ENCODE measurements at places on chromosomes 1 and 21.

DNA sequence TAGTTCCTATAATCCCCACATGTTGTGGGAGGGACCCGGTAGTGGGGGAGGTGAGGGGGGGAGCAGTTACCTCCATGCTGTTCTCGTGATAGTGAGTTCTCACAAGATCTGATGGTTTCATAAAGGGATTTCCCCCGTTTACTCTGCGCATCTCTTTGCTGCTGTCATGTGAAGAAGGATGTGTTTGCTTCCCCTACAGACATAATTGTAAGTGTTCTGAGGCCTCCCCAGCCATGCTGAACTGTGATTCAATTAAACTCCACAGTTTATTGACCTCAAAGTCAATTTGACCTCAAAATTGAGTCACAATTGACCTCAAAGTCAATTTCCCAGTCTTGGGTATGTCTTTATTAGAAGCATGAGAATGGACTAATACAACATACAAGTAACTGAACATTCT is 19.7 kb downstream of the DPH5 start:
- no peak for DNase-seq

DNA sequence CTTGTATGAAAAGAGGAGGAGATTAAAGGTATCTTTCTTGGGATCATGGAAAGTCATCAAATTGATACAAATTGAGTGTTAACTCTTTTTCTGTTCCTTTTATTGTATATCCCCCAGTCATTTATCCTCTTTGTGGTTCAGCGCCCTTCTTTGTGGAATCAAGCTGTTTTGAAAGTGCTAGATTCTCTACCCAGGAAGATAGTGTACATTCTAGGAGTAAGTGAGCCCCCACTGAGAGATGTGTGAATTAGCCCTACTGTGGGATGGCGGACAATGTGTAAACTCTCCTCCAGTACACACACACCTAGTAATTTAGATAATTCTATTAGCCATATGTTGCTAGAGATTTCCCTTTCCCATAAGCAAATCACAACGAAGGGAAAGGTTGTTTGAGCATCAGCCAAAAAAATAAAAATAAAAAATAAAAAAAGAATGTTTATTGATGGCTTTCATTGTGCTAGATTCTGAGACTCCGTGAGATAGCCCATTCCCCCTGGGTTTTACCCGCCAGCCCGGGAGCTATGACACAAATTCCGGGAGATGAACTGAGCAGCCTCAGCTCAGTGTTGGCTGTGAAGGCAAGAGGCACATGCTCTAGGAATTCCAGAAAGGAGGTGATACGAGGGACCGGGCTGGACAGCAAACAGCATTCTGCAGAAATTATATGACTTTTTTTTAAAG is 378.4 kb upstream of the RUNX1 start:
- no peak for DNase-seq

GRCh38 chr1:61182049-61182448 is 99.7 kb downstream of the NFIA start:
- DNase-seq, result no peak

DNA sequence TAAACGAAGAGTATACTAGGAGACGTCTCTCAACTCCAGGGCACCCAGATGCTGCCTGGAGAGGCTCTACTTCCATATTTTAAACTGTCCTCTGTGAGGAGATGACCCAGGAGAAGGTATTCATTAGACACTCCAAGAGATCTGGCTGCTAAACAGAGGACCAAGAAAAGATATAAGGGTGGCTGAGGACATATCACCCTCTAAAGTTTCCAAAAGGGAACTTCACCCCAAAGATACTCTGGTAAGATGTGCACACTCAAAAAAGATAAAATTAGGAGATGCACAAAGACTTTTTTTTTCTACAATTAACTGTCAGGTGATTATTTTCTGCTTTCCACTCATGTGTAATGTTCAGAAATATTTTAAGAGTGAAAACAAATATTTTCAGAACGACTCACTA is 1.4 kb downstream of the ZNF670 start:
- no peak for DNase-seq

DNA sequence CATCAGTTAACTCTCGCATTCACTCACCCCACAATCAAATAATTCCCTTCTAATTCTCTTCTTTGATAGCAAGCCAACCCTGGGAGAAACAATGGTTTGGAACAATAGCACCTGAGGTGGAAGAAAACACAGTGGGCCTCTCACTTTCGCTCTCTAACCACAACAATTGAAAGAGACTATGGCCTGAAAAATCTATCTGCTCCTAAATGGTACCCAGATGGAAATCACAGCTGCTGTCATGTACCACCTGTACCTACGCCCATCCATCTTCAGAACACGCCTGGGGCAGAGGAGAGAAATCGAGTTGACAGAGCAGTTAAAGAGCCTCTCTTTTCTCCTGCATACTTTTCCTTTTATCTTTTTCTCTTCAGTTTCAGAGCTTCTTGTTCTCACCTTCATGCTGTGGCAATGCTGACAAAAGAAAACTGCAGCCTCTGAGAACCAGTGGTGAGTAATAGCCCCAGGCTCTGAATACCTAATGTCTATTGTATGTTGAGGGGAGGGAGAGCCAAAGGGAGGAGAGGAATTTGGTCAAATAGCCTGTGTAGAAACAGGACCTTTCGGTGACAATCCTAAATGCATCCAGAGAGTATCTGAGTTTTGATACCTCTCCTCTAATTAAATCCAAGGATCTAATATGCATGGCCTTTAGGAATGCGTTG is 57.7 kb downstream of the ZC3H11B start:
- DNase-seq, result peak; percentile 80

- DNase-seq, result no peak
Observed at GRCh38 chr1:2528966-2529783, 888 bp downstream of the HES5 start.

GRCh38 chr1:15843826-15844572 is 3.5 kb upstream of the SPEN start:
- DNase-seq, result peak; percentile 67

GRCh38 chr1:110265186-110265585 is 55.1 kb downstream of the KCNC4 start:
- DNase-seq, result no peak

DNA sequence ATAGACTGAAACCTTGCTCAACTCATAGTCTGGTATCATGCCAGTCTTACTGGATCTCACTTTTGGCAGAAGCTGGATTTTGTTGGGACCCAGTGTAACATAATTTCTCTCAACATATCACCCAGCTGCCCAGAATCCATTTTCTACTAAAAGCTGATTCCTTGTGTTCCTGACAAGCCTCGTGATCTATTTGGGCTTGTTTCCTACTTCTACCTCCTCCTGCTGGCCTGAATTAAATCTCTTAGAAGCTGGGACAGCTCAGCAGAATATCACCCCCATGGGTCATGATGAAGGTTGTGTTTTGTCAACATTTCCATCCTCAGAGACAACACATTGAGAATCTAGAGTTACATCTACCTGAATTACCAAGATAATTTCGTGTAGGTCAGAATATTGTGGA is 7.7 kb downstream of the GOLT1A start:
- no peak for DNase-seq

- no peak for DNase-seq
Observed at GRCh38 chr1:227886993-227887696, 60.6 kb downstream of the WNT9A start.

DNA sequence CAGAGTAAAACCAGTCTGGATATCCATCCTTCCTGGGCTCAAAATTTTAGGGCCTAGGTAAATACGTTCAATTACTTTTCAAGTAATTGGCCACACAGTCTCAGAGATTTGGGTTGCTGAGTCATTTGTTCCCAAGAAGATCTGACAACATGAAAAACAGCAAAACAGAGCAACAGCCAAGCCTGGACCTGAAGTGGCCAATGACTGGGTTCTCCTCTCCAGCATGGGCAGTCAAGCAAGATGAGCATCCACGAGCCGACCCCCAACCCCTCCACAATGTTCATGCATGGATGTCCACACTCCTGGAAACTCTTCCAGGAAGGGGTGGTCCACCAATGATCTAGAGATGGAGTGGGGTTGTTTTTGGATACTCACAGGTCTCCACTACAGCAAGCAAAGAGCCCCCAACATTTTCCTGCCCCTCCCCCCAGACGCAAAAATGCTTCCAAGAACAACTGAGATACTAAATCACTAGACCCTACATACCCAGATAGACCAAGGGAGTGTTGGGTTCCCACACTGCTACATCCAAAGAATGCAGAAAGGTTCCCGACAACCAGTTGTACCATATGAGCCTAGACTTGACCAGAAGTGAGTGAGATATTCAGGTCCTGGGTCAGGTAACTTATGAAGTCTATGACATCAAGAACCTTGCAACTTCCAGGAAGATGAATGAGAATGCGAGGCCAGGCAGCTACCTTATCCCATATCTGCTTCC is 73.0 kb downstream of the CD46 start:
- DNase-seq, result no peak

DNA sequence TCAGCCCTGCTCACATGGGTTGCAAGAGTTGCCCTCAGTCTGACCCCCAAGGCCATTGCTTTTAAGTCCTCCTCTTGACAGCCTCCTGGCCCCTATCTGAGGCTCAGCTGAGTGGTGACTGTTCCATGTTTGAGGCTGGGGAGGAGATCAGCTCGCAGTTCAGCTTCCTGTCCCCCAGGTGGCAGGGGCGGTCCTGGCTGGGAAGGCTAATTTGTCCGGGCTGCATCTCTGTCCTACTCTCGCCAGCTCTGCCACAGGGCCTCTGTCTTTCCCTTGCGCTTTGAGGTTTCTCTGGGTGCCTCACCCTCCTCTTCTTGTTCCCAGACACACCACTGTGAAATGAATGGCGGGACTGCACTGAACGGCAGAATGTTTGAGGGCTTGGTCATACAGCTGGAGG is 157.3 kb downstream of the KCNJ6 start:
- DNase-seq, result peak; percentile 20

GRCh38 chr1:109185357-109185756 is 28.4 kb upstream of the SARS1 start:
- no peak for DNase-seq

DNA sequence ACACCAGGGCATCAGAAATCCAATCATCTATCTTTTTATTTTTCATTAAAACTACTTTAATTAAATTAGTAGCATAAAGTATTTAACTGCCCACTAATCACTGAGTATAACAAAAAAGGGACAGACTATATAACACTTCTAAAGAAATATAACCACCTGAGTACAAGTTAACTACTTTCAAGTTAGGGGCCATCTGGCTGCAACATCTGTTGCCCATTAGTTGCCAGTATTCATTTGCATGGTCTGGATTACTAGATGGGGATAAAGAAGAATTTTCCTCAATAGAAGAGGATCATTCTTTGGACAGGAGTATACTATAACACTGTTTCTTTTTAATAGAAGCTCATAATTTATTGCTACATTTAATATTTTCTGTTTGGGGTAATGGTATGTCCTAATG is 446.4 kb downstream of the AMY1C start:
- no peak for DNase-seq

- DNase-seq, result peak; percentile 73
Observed at GRCh38 chr1:209150114-209150513, 433.4 kb upstream of the CAMK1G start.

- no peak for DNase-seq
Observed at GRCh38 chr1:15393475-15394257, 16.0 kb upstream of the EFHD2 start.

DNA sequence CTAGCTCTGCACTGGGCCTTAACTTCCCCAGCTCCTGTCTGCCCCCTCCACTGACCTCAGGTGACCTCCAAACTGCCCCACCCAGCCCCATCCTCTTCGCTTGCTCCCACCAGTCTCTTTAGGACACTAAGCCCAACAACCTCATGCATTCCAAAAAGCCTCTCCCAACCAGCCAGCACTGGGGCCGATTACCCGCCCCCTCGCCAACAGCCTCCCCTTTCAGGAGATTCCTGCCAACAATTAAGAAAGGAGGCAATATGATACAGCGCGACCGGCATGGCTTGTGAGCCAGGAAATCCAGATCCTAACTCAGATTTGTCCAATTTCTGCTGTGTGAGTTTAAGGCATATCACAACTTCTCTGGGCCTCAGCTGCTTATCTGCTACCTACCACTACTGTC is 14.7 kb downstream of the KANK4 start:
- no peak for DNase-seq

DNA sequence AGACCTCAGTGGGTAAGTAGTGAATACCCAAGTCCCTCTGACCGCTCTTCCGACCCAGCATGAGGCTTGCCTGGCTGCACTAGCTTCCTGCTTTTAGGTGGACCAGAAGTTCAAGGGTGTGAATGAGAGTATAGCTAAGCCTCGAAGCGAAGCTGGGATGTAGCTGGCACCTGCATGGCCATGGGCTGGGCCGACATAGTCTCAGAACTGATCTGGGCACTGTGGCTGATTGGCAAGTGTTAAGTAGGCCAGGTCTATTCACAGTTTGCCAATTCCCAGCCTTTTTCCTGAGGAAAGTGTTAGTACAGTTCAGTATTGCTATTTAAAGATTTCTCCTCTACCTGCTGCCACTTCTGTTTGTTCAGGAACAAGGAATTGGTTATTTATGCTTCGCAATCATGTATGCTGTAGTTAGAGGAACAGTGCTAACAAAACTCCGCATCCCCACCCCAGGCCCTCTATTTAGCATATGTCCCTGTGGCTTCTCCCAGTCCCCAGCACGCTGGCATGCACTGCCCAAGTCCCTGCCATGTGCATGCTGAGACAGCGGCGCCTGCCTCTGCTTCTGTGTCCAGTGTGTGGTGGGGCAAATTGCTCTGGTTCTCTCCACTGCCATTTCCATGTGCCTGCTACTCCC is 16.3 kb downstream of the SPATA46 start:
- DNase-seq, result no peak

DNA sequence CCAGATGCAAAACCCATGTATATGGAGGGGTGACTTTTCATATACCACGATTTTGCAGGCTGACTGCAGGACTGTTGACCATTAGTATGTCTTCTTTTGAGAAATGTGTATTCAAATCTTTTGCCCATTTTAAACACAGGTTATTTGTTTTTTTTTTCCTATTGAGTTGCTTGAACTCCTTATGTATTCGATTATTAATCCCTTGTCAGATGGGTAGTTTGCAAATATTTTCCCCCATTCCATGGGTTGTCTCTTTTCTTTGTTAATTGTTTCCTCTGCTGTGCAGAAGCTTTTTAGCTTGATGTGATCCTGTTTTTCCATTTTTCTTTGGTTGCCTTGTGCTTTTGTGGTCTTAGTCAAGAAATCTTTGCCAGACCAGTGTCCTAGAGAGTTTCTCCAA is 24.6 kb upstream of the KLF17 start:
- no peak for DNase-seq

DNA sequence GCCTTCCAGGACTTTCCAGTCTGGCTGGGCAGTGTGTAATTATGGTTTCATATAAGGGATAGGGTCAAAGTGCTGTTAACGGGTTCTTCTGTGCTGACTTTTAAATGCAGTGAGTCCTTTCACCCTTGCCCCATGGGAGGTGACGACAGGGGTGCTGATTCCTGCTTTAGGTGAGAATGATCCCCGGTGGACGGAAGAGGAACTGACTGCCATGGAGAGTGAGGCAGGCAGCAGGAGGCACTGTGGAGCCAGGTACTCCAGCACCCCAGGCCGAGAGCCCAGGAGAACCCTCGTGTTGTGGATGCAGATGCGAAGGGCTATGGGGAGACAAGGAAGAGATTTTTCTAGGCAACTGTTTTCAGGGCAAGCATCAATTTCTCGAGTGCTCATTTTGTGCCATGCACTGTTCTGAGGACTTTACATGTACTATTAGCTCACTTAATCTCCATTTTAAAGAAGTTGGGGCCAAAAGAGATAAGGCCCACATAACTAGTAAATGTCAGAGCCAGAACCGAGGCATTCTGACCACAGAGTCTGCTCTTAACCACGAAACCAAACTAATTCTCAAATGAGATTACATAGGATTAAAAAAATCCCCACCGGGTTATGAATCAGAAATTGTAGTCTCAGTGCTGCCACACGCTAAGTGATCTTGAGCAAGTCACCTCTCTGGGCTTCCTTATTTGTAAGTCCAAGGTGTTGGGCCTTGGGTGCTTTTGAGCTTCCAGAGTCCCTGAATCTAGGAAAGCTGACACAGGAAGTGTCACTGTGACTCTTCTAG is 28.2 kb downstream of the STPG1 start:
- no peak for DNase-seq
